ENCODE measurements at places on chromosomes 7 and 10.

- DNase-seq = no peak
Observed at GRCh38 chr7:156747718-156748117, 107.1 kb downstream of the RNF32 start.

- DNase-seq = no peak
Observed at GRCh38 chr10:547591-548081, 141.8 kb downstream of the DIP2C start.

GRCh38 chr10:95861386-95861785, 46.4 kb upstream of the CC2D2B start:
- no peak for DNase-seq

- DNase-seq = peak; percentile 35
Observed at GRCh38 chr10:57696641-57697040, 571.1 kb downstream of the IPMK start.

GRCh38 chr10:26939290-26939961, 78.7 kb upstream of the ABI1 start:
- no peak for DNase-seq

- no peak for DNase-seq
Observed at GRCh38 chr7:129225931-129226572, 1.2 kb downstream of the AHCYL2 start.

GRCh38 chr10:49644035-49644646, 30.3 kb downstream of the CHAT start:
- DNase-seq = no peak

- DNase-seq = no peak
Observed at GRCh38 chr10:117450940-117451339, 75.7 kb upstream of the PDZD8 start.

GRCh38 chr10:3516234-3516922, 268.6 kb downstream of the KLF6 start:
- no peak for DNase-seq

DNA sequence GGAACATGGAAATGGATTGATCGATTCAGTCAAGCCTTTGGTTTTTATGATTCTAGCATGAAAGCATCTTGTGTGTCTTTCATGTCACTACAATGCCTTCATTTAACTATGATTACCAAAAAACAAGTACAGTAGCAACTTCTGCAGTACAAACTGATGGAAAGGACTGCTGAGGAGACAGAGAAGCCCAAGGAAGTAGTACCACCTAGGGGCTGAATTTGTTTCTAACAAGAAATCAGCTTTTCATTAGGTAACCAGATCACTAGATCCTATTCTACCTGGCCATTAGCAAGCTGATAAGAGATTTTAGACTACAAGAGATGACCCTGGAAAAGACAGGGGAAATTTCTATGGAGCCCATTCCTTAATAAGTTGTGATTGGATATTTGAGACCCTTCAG, 3.2 kb upstream of the IFIT1 start:
- DNase-seq = no peak
